ENCODE measurements at places on chromosomes 2 and 18. TPM values are rescaled to one million over a fixed set of nuclear protein-coding genes. Genes with fewer than 3 reads are reported as not detected.

Gene ABCB11
- total RNA-seq = not detected

Gene CHRNA1
- not detected for total RNA-seq

Gene BOK
- 0.08 TPM for total RNA-seq

Gene PSMA8
- total RNA-seq = 0.83 TPM

Gene SP100
- total RNA-seq = 351 TPM

Gene ATF2
- total RNA-seq = 63.6 TPM

Gene C2orf66
- 0.33 TPM for total RNA-seq

Gene TDRD15
- 0.05 TPM for total RNA-seq

Gene COL3A1
- total RNA-seq = not detected

Gene MYCN
- not detected for total RNA-seq

Gene KANSL1L
- total RNA-seq = 6.3 TPM

Gene TANC1
- 0.48 TPM for total RNA-seq

Gene SERTAD2
- total RNA-seq = 17.5 TPM

Gene IL18R1
- 22.8 TPM for total RNA-seq

Gene DSG1
- not detected for total RNA-seq

Gene ADAM23
- total RNA-seq = 0.85 TPM

Gene LHCGR
- not detected for total RNA-seq

Gene DSC3
- total RNA-seq = not detected

Gene TUBB6
- 6.5 TPM for total RNA-seq

Gene MTA3
- 21.5 TPM for total RNA-seq

Measured in activated CD4-positive, alpha-beta memory T cell treated with anti-CD3 and anti-CD28 coated beads, Interleukin-2, amount 10 ng/mL, durations not matched to agents 7 days and 5 days (primary cell).